ENCODE measurements at places on chromosomes 12 and 14.

- DNase-seq, result no peak
Observed at GRCh38 chr12:53320352-53321195, 836 bp downstream of the AAAS start.

DNA sequence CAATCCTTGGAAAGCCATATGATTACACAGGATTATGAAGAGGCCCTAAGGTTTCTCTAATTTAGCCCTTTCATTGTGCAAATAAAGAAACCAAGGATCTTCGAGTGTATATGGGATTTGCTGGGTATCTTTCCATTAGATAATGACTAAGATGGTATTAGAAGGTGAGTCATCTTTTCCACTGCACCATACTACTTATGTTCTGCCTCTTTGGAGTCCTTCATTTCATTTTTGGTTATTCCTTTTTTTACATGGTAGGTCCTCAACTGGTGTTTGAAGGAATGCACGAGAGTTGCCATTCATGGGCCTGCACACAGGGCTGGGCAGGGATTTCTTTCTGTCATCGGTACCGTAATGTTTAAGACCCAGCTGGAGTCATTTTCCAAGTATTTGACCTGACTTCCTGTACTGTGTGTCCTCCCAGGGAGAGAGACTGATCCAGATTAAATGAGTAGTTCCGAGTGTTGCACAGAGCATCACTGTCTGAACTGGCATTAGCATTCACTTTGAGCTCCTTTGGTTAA is 85.7 kb downstream of the BORCS5 start:
- no peak for DNase-seq

GRCh38 chr12:65817866-65818265 is 6.4 kb upstream of the HMGA2 start:
- DNase-seq, result no peak

DNA sequence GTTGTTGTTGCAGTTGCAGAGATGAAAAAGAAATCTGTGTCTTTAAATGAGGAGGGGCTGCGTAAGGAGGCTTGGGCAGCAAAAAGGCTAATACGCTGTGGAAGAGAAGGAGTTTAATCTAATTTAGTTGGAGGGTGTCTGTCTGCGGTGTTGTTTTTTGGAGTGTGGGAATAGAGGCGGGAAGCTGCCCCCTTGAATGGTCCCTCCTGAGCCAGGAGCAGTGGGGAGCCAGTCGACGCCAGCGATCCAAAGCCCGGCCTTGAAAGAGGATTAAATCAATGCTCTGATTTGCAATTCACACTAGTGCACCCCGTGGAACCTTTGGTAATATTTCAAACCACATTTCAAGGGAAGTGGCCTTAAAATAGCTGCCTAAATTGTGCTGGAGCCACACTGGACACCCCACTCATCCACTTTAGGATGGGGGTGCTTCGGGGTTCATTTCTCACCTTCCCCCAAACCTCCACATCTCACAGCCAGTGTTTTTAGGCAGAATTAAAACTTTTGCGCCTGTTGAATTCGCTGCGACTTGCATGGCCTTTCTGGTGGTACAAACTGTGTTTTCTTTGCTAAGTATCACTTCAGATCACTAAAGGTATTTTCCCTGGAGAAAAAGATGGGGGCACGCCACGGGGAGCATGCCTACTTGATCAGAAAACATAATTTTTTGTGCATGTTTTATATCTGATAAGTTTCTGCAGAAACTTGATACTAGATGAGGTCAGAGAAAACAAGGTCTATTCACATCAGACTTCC is 4.1 kb upstream of the FZD10 start:
- DNase-seq, result no peak

DNA sequence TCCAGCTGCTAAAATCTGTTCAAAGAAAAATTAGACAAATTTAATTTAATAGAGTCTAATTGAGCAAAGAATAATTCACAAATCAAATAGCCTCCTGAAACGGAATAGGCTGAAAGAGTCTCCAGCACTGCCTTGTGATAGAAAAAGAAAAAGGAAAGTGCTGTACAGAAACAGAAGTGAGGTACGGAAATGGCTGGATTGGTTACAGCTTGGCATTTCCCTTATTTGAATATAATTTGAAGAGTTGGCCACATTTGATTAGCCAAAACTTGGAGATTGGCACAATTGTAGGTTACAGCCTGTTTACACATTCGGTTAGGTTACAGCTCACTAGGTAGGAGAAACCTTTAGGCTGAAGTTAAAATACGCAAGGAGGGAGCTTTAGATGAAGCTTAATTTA is 24.8 kb upstream of the PCED1B start:
- no peak for DNase-seq

GRCh38 chr12:106296179-106296877 is 6.2 kb upstream of the TCP11L2 start:
- no peak for DNase-seq

DNA sequence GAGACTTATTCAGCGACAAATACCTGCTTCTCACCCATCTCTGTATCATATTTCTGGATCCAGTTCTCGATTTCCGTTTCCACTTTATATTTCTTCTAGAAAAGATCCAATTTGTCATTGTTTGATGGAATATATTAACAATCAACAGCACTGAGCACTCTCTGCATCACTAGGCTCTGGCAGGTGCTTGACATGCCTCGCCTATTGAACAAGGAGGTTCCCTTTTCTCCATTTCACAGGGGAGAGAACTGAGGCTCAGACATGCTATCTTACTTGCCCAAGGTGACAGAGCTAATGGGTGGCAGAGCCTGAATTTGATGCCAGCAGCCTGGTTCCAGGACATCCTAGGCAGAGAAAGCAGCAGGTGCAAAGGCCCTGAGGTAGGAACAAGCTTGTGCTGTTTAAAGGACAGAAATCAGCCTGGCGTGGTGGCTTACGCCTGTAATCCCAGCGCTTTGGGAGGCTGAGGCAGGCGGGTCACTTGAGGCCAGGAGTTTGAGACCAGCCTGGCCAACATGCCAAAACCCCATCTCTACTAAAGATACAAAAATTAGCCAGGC is 12.1 kb downstream of the RITA1 start:
- DNase-seq, result no peak

All from NCI-H2081 treated with DMSO at 0.1 percent for 48 hours (cell line).